Left hindlimb (tissue), 1 donor: ENCODE measurements at places on chromosomes 3 and 15.
A peak's percentile ranks its signal among the peaks of the same experiment; 100 is the strongest.

DNA sequence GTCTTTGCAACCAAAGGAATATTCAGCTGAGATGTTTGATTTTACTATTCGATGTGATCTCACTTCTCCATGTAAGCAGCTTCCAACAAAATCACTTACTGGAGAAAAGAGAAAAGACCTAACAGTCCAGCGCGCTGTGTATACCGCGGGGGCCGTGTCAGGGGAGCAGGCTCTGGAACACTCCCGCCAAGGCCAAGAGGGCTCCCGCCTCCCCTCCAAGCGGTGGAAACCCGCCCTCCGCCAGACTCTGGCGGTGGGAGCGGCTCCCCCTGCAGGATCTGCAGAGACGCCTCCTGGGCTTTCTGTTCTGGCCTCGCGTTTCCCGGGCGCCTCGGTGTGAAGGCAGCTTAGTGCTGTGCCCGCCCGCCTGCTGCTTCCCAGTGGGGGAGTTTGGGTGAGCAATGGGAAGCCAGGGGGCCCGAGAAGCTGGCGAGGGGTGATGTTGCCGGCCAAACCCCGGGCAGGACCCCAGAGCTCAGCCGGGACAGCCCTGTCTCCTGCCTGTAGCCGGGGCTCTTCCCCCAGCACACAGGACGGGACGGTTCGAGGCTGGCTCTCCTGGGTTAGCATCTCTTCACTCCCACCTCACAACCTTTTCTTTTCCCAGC lies 36.3 kb downstream of the CHST14 start:
- peak; percentile 87 for DNase-seq

DNA sequence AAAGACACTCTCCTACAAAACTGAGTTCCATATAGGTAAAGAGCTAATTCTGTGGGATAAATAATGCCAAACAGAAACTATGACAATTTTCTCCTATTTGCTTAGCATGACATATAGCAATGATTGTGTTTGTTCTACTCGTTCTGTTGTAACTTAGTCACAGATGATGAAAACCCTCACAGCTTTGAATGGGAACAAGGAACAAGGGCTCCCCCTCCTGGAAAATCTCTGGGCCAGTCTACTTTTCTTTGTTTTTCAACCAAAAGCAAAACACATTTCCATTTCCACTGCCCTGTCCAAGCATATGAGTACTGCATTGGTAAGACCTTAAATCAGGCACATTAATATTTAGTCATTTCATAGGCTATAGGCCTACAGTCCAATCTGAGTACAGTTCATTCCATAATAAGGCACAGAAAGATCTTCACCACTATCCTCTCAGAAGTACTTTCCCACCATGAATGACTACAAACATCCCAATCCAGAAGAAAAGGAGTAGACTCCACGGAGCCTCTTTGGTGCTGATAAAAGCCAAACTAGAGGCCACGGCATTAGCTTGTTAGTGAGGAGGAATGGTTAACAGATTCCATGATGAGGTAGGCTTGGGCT lies 67.1 kb downstream of the ATP8B4 start:
- DNase-seq, result peak; percentile 73

DNA sequence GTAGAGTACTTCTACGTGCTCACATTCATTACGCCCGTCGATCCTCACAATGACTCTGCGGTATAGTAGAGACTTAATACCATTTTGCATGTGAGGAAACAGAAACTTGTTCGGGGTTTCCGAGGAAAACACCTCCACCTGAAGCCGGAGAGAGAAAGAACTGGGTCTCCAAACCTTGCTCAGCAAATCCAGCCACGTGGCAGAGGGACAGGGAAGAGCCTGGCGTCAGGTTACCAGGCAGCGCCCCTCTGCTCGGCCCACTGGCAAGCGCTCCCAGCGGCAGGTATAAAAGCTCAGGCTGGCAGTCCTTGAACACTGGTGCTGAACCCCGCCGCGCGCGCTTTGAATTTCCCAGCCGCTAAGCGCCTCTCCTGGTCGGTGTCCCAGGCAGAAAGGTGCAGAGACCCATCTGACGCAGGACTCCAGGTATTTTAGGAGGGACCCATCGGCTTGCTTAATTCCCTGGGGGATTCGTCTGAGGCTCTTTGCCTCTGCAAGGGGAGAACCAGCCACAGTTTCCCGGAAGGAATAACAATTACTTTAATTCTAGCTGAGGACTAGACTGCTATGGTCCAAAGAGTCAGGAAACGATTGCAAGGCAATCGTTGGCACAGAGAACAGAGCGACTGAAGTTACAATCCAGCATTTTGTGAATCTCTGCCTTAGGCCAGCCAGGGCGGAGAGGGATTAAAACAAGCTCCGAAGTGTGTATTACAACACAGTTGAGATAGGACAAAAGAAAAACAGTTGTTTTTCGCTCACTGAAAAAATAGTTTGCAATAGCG lies at the start of gene C2CD4A:
C2CD4A (plus strand) TSS at position 315 of the 785 bp plus-strand sequence. CDS start 637 bp downstream, outside the sequence.
- DNase-seq, result peak; percentile 78

DNA sequence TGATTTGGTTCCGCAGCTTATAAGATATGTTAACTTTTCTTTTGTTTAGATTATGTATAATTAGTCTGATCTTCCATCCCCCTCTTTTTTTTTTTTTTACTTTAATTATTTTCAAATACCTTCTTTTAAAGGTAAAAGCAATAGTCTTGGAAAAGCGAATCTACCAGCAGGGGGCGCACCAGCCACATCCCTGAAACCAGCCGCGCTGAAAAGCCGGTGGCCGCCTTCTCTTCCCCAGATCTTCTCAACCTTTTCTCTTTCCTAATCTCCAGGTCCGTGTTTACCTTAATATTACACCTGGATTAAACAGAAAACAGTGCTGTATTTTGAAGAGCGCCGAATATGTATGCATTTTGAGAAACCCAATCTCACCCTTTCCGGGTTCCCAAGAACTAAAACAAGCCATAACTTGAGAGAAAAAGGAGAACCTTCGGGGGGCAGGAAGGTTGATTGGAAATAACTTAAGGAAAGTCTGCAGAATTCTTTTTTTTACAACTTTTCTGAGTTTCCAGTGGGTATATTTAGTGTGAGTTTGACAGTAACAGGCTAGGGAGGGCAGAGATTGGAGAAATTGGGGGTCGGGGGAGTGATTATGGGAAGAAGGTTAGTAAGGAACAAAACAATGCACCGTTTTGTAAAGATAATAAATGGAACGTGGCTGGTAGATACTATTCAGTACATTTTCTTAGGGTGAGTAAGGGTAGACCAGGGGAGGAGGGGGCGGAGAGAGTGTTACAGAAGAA lies 2.0 kb upstream of the SOX2 start:
- DNase-seq, result peak; percentile 74

DNA sequence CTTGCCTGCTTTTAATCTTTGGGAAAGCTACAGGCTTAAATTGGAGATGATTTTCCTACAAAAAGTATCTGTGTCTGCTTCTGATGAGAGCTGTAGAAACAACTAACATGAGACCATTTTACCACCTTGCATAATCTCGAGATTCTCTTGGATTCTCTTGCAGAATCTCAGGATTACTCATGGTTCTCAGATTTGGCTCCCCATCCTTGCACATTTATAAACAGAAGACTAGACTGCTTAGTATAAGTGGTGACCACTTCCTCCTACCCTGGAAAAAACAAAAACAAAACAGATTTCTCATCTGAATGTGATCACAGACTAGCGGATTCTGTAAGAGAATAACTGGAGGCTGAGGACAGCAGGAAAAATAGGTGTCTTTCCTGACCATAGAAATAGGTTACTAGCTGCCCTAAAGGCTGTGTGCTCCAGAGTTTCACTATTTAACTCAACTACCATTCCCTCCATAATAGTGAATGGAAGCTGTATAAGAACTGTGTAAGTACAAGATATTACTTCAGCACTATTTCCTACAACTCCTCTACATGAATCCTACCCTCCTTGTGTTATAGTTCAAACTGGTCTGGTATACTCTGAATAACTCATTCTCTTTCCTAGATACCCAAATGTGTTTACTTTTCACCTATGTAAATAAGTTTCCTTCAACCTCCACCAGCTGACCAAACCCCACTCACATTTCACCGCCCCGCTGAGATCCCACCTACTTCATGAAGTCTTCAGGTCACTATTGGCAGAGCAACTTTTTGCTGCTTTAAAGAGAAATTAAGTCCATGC lies 122.2 kb upstream of the C2CD4B start:
- DNase-seq, result no peak

DNA sequence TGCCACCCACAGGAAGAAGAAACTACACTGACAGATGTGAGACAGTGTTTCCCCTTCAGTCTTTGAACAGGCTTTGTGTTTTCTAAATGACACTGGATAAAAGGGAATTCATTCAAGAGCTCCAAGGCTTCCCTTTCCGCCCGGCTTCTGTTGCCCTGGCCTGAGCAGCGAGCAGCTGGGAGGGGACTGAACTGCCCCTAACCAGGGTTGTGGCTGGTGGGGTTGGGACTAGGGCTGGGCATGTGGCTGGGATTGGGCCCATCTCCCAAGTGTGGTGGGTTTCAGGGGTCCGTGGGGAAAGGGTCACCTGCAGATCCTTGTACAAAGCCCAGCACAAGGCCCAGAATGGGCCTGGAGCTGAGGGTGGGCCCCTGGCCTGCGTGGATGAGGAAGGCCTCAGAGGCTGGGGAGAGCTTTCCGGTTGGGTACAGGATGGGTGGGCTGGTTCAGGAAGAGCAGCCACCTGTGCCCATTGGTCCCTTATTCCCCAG lies 10.4 kb downstream of the VILL start:
- DNase-seq, result peak; percentile 23

GRCh38 chr3:131846296-131846924 lies 188.4 kb downstream of the CPNE4 start:
- no peak for DNase-seq

DNA sequence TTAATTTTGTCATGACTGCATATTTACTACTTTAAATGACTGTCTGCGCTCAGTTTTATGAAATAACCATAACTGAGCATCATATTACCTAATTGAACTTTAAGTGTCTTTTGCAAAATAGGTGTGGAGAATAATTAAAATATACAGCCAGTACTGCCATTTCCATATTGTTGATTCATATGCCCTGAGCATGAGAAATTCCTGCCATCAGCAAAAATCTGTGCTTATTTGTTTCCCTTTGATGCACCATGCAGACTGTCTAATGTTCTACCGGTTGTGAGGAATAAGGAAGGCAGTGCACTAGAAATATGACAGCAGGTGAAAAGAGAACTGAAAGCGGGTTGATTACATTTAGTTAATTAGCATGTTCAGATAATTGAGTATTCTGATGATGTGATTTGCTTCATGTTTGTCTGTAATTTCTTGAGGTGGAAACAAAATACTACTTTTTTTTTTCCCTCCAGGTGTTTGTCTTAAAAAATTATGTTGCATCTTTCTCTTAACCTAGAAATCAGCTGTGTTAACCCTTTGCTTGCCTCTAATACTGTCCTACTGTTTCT lies 229.4 kb upstream of the AZI2 start:
- no peak for DNase-seq

DNA sequence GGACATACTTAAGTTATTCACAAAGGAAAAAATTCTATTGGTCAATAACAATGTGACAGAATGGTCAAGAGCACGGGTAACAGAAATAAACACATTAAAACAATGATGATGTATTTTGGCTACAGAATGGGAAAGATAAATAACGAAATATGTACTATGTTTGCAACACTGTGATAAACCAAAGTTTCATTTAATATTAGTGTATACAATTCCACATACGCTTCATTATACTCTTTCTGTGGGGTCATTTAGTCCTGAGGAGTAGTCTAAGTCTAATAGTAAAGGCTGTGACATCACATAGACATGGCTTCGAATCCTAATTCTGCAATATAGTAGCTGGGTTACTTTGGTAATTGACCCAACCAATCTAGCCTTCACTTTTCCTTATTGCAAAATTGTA lies 408.3 kb downstream of the MCTP2 start:
- no peak for DNase-seq

DNA sequence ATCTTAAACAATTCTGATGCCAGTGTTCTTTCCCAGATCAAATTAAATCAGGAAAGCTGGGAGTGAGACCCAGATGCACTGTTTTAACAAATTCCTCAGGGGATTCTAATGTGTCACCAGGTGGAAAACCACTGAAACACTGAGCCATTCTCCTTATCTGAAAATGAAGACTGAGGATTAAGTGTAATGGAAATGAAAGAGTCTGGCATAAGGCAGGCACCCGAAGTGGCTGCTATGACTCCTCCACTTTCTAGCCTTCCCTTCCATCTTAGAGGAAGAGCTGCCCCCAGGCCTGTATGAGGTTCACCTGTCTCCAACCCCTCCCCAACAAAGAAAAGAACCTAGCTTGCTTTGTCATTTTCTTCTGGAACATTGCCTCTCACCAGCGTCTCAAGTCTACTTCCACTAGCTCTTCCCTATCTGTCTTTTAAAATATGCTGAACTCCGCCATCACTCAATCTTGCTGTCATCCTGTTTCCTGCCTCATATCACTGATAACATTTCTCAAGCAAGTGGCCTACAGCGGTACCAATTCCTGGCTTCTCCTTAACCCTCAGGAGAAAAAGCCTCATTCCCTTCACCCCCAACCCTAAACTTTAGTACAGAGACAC lies 13.7 kb upstream of the ABHD2 start:
- DNase-seq, result no peak

- no peak for DNase-seq
Measured at GRCh38 chr3:122299872-122300460, 25.1 kb upstream of the CSTA start.

DNA sequence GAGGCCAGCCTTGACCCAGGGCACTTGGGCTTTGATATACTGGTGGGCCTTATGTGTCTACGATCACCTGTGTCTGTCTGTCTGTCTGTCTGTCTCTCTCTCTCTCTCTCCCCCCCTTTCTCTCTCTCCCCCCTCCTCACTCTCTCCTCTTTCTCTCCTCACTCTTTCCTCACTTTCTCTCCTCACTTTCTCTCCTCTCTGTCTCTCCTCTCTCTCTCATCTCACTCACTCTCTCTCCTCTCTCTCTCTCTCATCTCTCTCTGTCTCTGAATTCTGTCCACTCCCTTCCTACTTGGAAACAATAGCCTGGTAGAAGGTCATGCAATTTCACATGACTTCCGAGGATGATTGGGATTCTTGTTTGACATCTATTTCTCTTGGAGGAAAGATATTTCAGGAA lies 269.2 kb upstream of the CHRM5 start:
- DNase-seq, result no peak

DNA sequence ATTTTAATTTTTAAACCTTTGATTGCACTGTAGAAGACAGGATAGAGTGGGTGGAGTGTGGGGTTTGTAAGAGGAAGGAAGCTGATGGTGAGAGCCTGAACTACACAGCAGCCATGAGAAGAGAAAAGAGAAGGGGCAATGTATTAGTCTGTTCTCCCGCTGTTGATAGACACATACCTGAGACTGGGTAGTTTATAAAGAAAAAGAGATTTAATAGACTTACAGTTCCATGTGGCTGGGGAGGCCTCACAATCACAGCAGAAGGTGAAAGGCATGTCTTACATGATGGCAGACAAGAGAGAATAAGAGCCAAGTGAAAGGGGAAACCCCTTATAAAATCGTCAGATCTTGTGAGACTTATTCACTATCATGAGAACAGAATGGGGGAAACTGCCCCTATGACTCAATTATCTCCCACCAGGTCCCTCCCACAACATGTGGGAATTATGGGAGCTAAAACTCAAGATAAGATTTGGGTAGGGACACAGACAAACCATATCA lies 37.3 kb downstream of the STARD5 start:
- DNase-seq, result no peak

DNA sequence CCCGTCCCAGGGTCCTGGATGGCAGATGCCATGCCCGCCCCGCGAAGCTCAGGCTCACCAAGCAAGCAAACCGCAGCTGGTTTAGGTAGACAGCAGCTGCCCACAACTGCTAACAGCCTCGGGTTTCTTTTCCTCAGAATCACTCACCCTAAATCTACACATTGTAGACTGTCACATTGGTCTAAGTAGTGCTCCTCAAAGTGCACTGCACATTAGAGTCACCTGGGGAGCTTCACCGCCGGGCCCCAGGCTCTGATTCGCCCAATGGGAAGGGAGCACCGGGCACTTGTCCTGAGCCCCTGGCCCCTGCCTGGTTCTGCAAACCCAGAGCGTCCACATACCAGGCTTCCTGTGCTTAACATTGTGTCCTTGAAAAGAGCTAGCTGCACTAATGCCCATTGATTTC lies 752 bp downstream of the OCA2 start:
- no peak for DNase-seq
